ENCODE measurements at places on chromosomes 5 and 9.

DNA sequence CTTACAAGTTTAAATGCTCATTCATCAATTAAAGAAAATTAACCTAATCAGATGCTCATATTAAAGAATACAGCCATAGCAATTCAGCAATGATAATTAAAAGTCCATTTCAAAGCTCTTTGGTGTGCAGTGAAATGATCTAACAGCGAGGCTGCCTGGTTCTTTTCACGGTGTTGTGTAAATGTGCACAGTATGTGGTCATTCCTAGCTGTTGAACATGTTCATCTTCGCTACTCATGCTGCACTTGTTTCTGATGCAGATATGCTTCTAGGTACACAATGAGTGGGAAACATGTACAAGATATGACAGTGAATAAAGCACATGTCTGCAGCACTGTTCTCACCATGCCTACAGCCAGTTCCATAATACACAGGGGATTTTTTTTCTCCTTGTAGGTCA, 163.5 kb downstream of the NR2F1-AS1 start:
- DNase-seq, result no peak

DNA sequence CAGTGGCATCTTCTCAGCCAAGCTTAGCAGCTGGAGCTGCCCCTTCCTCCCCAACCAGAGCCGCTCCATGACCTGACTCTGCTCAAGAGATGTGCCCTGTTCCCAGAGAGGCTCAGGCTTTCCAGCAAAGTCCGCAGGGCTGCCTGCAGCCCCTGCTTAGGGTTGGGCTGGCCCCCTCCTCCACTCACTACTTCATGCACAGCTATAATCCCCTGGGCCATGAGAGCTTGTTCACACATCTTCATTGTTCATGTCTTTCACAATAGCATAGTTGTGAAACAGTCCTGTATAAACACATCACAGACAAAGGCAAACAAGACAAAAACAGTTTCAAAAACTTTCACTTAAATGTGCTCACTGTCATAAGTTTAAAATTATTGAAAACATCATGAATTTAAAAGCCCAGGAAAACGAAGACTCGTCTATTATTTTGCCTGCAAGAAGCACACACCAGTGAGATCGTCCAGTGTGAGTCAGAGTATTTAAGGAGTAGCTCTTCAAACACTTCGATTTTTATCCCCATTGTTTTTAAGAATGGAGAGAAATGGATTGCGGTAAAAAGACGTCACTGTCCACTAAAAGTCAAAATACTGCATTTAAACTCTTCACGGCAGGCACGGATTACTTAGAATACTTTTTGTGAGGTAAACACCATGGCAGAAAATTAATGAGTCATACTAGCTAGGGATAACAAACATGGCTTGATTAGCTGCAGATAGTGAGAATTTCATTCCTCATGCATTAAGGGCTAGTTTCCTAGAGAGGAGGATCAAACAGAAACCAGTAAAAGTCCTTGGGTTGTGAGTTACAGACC, 40.7 kb upstream of the S1PR3 start:
- no peak for DNase-seq

- DNase-seq, result no peak
These were observed 154.4 kb upstream of the GRAMD2B start for GRCh38 chr5:126268697-126269315.

DNA sequence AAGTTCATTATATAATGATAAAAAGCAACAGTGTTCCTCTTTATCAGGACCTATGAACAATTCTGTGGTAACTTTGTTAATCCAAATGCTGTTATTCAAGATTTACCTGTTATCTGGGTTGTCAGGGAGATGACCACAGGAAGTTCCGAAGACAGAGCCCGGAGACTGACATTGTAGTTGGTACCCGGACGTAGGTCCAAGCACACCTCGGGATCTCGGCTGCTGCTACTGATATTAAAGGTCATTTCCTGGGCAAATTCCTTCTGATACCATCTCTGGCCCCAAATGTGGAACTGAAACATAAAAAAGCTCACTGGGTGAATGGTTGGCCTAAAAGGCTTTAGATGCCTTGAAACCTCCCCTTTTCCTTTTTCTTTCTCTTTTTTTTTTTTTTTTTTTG, 96.7 kb downstream of the SUSD1 start:
- DNase-seq, result no peak

DNA sequence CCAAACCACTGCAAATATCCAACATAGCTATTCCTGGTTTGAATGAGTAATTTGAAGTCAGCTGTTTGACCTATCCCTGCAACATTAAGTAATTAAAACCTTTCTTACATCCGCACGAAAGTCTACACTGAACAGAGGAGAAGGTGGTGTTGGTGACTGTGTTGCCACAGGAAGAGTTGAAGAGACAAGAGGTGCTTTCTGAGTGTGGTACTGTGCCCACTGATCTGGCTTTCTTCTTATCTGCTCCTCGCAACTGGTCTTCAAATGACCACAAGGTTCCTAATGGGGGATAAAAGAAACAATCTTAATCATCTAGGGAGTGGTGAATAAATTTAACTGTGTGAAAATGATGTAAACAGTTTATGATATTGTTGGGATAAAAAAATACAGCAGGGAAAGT, 29.4 kb upstream of the PDCL start:
- DNase-seq, result no peak
